ENCODE measurements at places on chromosomes 6 and 20. TPM values are rescaled to one million over a fixed set of nuclear protein-coding genes. Genes with fewer than 3 reads are reported as not detected.
A peak's percentile ranks its signal among the peaks of the same experiment; 100 is the strongest.

ISM1 gene
- total RNA-seq = 0.46 TPM

DNA sequence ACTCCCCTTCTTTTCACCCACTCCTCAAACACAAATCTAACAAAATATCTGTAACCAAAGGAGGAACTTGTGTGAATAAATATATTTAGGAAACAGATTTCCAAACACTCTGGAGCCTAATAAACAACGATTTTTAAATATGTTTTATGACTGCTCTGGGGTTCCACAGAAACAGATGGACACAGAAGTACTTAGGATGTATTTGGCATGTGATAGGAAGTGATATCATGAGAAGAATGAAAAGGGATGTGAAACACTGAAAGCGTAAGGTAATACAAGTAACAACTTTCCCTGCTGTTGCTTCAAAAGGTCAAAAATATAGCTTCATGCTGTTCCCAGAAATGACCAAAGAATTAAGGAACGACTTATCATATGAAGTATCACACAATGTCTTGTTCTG lies 26.1 kb upstream of the ENPP1 start:
- no peak for DNase-seq

ANGPT4 gene
- 0.03 TPM for total RNA-seq

SDC4 gene
- total RNA-seq = 143 TPM

- DNase-seq = peak; percentile 5
Measured at GRCh38 chr6:50087231-50087954, 37.7 kb upstream of the DEFB112 start.

- DNase-seq = peak; percentile 32
Measured at GRCh38 chr20:2234598-2235191, 61.1 kb upstream of the TGM3 start.

CAPN11 gene
- not detected for total RNA-seq

- peak; percentile 21 for DNase-seq
Measured at GRCh38 chr6:112061605-112062004, 7.7 kb downstream of the CCN6 start.

GRCh38 chr6:47044397-47044796 lies 2.3 kb upstream of the ADGRF1 start:
- peak; percentile 55 for DNase-seq

ECT2L gene
- not detected for total RNA-seq

C6orf15 gene
- total RNA-seq = not detected

DNA sequence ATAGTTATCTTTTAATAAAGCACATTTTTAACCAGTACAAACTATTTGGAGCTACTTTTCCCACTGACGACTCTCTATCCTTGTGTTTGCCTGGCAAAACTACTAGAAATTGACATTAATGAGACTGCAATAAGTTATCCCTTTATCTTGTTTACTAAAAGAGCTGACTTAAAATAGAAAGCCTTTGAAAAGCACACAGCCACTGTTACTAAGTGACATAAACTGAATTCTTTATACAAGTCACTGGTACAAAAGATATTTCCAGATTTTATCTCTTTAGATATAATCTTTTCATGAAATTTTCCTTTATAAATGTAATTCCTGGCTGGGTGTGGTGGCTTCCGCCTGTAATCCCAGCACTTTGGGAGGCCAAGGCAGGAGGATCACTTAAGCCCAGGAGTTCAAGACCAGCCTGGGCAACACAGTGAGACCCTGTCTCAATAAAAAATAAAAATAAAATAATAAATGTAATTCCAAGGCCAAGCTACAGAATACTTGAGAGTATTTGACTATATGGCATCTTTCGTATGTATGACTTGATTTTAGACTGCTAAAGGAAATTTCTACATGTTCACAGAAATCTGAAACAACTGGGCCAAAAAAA lies 9.5 kb downstream of the MBOAT1 start:
- no peak for DNase-seq

DNA sequence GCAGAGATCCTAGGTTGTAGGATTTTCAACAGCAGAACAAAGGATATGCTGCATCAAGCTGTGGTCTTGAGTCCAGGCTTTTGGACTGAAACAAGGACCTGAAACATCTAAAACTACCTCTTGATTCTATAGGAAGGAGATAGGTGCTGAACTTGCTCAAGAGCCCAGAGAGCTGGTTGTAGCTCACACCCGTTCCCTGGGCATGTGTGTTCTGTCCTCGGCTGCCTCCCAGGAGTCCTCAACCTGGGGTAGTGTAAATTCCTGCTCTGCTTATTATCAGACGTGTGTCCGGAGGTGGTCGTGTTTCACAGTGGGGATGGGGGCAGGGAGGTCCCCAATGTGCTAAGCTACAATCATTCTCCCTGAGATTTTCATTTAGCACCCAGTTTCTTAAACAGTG lies 4.8 kb downstream of the NOP56 start:
- DNase-seq = no peak

GRCh38 chr6:160079686-160080043 lies 42.0 kb upstream of the SLC22A1 start:
- DNase-seq = no peak

HLA-DPA1 gene
- total RNA-seq = 13.8 TPM

GRCh38 chr6:10205892-10206291 lies 209.0 kb downstream of the TFAP2A start:
- DNase-seq = no peak

ENPP5 gene
- 2.5 TPM for total RNA-seq

TNF gene
- 4.0 TPM for total RNA-seq

DNA sequence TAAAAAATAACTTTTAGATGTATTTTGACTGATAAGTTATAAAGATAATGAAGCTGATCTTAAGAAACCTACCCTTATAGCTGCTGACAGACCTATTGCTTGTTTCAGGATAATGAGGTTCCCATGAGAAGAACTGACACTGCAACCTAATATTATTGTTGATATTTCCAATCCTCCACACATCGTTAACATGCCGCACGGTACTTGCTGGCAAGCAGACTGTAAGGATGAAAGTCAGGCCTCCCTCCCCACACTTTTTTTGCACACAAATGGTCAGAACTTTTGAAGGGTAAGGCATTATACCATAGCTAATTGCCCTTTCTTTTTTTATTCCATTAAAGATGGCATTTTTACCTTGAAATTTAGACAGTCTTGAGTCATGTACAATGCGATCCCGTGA lies 210.9 kb downstream of the UST start:
- DNase-seq = no peak

DNA sequence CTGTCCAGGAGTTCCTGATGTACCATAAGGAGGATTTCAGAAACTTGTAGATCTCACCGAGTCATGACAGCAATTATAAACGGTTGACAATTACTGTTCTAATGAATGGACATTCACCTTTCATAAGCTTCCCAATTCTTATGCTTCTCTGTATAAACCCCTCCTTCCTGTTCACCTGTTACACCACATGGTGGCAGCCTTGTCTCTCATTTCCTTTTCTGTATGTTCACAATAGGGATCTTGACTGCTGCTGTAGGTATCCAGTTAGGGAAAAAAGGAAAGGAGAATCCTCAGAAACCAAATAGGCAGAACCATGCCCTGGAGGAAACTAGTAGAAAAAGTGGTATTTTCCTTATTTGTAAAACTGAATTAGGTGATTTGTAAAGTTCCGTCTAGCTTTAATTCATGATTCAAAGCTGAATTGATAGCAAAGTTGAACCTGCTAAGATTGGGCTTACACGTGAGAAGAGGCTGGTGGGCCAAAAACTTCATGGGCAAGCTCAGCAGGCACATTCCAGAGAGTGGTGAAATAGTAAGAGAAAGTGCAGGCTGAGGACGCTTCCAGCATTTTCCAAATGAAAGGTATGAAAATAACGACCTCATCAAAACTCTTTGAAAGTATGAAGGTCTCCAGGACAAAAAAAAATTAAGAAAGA lies 29.0 kb upstream of the TBPL1 start:
- DNase-seq = peak; percentile 73

DNAAF9 gene
- 3.5 TPM for total RNA-seq

DNA sequence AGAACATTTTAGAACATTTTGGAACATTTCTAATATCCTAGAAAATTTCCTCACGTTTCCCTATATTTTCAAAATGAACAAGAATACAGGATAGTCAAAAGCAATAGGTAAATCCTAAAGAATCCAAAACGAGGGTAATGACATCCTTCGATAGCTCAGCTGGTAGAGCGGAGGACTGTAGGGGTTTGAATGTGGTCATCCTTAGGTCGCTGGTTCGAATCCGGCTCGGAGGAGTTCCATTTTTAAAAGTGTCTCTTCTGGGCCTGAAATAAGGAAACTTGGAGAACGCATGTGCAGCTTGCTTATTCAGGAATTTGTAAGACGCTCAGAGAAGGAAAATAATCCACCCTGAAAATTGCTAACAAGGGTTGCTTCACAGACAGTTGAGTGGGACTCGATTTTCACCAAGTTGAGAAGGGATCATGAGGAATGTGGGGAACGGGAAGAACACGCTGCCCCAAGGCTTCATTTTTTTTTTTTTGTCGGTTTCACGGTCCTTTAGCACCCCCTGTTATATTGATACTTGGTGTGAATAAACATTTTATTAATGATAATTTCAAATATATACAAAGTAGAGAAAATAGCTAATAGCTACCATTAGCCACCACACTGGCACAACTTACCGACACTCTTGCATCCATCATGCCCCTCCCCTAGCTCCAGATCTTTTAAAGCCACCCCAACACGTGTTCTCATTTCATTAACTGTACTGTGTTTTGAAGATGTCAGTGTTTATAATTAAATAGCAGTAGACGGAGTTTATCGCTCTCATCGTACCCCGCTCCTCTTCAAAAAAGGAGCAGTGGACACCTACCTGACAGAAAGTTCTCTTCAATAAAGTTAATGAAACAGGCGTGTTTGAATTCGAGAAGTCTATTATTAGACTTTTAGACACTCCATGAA lies 1.8 kb upstream of the ABT1 start:
- DNase-seq = peak; percentile 87

- peak; percentile 32 for DNase-seq
Measured at GRCh38 chr6:21441386-21441785, 152.2 kb upstream of the SOX4 start.

DNA sequence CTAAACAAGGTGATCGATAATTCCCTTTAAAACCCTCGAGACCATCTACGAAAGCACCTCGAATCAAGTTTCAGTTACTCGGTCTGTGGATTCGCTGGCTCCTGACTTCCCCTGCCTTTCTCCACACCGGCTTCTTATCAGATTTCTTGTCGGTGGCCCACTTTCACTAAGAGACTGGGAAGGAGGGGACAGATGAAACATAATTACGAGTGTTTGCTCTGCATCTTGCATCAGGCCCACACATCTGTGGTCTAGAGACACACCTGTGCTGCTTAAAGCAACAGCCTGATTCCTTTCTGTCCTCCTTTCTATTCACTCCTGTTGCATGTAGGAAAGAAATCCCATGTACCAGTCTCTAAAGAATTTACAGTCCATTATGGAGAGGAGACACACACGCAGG lies 37.7 kb downstream of the INSM1 start:
- DNase-seq = no peak

GRCh38 chr20:32829311-32830005 lies 9.7 kb downstream of the MAPRE1 start:
- no peak for DNase-seq

- DNase-seq = no peak
Measured at GRCh38 chr20:39066471-39067242, 104.5 kb downstream of the DHX35 start.

DNA sequence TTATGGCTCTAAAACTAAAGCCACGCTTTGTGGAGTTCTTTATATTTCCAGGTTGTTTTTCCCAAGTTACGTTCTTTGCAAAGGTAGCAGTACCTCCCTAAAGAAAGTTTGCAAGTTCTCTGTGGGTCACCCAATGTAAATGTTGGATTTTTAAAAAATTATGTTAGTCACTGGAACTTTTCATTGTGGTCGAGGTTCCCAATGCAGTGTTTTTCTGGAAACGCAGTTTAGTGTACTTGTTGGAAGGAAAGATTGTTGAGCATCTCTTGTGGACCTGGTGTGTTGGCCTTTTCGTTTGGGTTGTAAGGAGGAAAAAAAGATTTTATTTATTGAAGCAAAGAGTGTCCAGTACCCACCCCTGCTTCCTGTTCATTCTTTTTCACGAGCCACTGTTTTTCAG lies 1.4 kb downstream of the TOP1 start:
- DNase-seq = no peak

- peak; percentile 33 for DNase-seq
Measured at GRCh38 chr20:56440346-56441007, 27.9 kb upstream of the RTF2 start.

MUC21 gene
- not detected for total RNA-seq

- DNase-seq = peak; percentile 92
Measured at GRCh38 chr6:149897015-149897697, 757 bp downstream of the RAET1E start.

GRCh38 chr6:134676307-134677281 lies 273.3 kb downstream of the ALDH8A1 start:
- peak; percentile 34 for DNase-seq

DEFB124 gene
- total RNA-seq = not detected

OVOL2 gene
- total RNA-seq = 1.0 TPM

OR2B2 gene
- total RNA-seq = not detected

DNA sequence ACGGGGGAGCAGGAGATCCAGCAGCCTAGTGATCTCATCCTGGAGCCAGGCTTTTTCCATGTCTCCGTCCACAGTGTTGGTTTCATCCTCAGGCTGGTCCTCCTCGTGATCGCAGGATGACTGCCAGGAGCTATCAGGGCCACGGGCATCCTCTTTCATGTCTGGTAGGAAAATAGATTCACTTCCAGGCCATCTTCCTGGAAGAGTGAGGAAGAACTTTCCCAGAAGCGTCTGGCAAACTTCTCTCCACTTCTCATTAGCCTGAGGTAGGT lies 15.3 kb upstream of the SLC9A8 start:
- no peak for DNase-seq

DNA sequence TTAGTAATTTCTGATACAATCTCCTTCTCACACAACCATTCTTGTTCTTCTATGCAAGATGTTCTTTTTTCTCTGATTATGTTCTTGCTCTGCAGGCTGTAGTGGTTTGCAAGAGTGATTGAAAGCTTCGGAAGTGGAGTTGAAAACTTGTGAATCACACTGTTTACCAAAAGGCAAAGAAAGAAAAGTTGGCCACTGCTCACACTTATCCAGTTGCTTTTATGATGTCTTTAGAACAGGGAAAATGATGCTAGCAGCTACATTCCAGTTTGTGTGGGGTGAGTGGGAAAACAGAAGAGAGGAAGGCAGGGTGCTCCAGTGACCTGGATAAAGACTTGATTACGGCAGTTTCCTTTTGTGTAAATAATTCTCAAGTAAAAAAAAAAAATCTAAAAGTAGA lies 583.3 kb downstream of the TENT5A start:
- peak; percentile 8 for DNase-seq

SLC17A2 gene
- total RNA-seq = not detected

DAAM2 gene
- 5.2 TPM for total RNA-seq

DNA sequence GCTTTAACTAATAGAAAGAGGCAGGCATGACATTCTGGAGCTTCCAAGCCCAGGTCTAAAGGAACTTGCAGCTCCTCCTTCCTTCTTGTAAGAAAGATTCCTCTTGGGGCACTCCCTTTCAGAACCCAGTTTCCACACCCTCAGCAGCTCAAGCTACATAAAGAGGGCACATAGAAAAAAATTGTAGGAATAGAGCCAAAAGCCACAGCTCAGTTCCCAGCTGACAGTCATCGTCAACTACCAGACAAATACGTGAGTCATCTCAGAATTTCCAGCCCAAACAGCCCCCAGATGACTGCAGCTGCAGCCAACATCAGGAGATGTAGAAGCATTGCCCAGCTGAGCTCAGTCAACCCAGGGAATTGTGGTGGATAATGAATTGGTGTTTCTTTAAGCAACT lies 349.8 kb upstream of the ARID1B start:
- peak; percentile 71 for DNase-seq

CD2AP gene
- total RNA-seq = 61.6 TPM

RALGAPB gene
- total RNA-seq = 14.1 TPM

GRCh38 chr6:112478036-112478435 lies 130.9 kb downstream of the RFPL4B start:
- no peak for DNase-seq
